SK-N-DZ (cell line): ENCODE measurements at places on chromosomes 1 and 21.

GRCh38 chr1:234281826-234282489 is 91.3 kb upstream of the COA6 start:
- peak; percentile 96 for DNase-seq

GRCh38 chr1:37430103-37430985 is 44.0 kb upstream of the ZC3H12A start:
- DNase-seq: no peak

DNA sequence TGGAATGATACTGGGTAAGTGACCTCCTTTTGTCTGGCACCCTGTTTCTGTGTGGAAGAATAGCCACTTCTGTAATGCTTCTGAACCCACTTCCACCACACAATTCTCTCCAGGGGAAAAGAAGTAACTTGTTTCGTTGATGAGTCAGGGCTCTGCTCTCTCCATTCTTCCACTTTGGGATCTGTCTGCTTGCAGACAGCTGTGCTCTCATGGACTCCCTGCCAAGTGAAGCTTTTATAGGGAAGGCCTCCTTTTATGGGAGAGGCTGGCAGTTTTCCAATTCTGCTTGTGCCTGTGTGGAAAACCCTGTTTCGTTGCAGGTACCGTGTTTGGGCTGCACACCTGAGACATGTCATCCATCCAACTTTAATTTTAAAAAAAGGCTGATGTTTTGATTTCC is 130.7 kb downstream of the GIPC2 start:
- no peak for DNase-seq

GRCh38 chr21:38494703-38495102 is 3.6 kb downstream of the ERG start:
- DNase-seq: no peak

DNA sequence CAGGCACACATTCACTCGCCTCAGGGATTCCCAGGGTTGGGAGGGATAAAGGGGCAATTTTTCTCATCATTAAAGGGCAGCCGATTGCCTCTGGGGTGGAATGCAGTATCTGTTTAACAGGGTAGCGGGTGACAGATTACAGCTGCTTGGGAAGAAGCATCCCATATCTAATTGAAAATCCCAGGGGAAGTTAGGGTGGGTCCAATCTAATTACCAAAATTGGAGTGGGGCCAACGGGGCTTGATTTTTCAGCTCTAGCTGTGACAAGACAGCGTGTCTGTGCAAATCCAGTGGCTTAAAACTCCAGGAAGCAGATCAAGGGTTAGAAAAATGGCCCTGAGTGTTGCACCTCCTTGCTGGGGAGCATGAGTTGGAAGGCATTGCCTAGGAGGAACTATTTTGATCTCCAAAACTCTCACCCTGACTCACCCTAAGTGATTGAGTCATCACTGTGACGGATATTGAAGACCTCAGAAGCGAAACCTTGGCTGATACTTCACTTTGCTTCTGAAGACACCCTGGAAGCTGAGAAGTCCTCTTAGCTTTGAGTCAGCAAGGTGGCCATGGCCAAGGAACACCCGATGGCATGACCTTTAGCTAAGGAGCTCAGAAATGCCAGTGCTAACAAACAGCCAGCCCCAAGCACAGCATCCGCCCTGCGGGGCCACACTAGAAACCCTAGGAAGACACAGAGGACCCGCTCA is 46.0 kb downstream of the GRHL3 start:
- peak; percentile 70 for DNase-seq

- no peak for DNase-seq
These were observed 447.9 kb downstream of the CAMTA1 start for GRCh38 chr1:7233237-7233540.

- DNase-seq: no peak
These were observed 73.4 kb upstream of the F3 start for GRCh38 chr1:94614996-94615395.

DNA sequence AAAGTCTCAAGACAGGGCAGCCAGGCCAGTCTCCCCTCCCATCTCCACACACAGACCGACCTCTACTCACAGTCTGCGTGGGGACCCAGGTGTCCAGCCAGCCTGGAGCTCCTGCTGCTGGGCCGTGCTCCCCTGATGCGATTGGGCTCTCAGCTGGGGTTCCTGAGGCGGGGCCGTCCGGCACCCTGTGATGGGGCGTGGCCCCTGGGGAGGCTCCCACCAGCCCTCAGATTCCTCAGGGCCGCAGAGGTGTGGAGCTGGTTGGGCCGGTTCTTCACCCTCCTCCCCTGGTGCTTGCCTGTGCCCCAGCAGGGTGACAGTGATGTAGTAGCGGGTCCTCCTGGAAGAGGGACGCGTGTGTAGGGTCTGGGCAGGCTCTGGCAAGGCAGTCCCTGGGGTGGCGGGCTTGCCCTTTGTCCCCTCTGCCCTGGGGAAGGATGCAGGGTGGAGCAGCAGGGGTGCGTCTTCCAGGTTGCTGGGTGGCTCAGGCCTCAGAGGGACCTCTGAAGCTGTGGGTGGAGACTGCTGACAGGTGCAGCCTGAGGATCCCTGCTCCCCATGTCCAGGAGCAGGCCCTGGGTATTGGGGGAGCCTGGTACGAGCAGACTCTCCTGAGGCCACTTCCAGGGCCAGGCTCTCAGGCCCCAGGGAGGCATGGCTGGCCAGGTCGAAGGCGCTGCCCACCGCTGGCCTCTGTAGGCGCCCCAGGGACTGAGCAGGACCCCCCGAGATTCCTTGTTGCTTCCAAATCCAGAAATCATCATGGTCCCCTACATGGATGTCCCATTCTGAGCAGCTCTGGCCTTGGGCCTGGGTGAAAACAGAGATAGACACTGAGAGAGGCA is at the start of gene CRYBG2:
Gene CRYBG2 (minus strand): TSS at position 155 of the 845 bp plus-strand sequence. CDS start 7,473 bp downstream, outside the sequence.
- no peak for DNase-seq

DNA sequence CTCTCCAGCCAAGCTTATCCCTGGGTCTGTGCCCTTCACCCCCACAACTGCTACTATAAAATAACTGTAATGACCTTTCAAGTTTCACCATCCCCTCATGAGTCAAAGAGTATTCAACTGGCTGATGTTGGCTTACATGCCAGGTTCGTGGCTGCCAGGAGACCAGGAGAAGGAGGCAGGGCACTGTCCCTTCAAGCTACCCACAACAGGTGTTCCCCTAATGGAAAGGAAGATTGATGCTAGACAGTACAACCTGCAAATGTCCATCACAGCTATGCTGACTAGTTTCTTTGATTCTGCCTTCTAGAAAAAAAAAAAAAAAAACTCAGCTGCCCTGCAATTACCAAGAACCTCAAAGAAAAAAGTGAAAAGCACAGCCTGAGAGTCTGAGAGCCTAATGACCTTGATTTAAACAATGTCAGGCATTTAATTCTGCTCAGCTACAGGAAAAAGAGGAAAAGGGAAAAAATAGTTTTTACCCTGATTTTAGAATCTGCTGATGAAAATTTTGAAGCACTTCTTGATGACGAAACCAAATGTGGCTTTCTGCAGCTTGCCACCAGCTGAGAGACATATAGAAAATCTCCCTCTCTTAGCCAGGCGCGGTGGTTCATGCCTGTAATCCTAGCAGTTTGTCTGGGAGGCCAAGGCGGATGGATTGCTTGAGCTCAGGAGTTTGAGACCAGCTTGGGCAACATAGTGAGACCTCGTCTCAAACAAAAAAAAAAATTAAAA is 82.7 kb upstream of the ROR1 start:
- DNase-seq: no peak

GRCh38 chr21:25967181-25967900 is 203.2 kb downstream of the APP start:
- DNase-seq: no peak

GRCh38 chr1:207115269-207115668 is 11.2 kb downstream of the C4BPA start:
- DNase-seq: no peak

DNA sequence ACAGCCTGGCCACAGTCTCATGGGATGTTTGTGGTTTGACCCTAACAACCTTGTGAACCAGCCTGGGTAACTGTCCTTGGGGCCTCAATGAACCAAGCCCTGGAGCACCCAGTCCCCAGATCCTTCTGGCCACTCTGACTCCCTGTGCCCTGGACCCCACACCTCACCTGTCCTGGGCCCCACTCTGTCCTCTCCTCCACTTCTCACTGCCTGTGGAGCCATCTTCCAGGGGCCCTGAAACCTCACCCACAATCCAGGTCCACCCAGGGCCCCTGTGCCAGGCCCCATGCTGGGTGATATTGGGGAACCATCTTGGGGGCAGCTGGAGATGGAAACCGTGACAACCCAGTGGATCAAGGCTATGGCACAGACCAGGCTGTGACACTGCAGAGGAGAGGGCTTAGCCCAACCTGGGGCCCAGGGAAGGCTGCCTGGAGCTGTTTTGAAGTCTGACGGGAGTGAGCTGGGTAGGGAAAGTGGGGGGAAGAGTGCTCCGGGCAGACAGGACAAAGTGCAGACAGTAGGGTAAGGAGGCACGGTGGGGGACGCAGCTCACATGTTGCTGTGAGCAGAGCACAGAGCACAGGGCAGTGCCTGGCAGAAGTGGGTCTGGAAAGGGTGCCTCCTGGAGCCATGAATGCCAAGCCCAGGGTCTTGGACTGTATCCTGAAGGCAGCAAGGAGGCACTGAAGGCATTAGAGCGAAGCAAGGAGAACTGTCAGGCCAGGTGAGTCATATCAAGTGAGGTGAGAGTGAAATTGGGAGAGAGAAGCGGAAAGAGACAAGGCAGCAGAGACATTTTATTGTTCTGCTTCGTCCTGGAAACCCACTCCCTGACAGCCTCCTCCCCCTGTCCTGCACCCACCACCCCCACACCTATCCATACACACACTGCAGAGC is 12.1 kb upstream of the LRP8 start:
- no peak for DNase-seq

DNA sequence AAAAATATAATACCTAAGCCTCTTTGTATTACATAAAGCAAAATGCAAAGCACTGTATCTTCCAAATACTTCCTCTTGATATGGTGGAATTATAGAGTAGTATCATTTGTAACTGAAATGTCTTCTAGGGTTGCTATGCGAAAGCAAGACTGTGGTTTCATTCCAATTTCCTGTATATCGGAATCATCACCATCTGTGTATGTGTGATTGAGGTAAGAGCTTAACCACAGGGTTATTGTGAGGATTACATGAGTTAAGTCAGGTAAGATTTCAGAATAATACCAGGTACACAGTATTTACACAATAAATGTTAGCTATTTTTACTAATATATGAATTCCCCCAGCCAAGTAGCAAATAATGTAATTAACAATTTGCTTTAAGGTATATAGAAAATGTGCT is 24.7 kb downstream of the CD53 start:
- no peak for DNase-seq

DNA sequence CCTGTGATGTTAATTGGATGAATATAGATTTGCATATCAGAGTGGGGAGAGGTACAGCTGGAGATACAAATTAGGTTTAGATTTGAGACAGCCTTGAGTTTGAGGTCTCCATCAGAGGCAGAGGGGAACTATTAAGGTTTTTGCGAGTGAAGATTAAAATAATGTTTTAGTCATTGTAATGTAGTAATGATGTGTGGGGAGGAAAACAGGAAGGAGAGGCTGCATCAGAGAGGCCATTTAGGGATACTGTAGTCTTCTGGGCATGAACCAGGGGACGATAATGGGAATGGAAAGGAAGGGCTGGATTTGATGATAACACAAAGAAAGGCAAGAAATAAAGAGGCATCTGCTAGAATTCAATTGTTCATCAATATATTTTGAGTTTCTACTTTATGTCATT is 9.5 kb downstream of the CD84 start:
- DNase-seq: no peak

GRCh38 chr1:243734308-243734695 is 115.7 kb downstream of the AKT3 start:
- no peak for DNase-seq

GRCh38 chr1:165912638-165913037 is 85.2 kb downstream of the UCK2 start:
- DNase-seq: no peak

DNA sequence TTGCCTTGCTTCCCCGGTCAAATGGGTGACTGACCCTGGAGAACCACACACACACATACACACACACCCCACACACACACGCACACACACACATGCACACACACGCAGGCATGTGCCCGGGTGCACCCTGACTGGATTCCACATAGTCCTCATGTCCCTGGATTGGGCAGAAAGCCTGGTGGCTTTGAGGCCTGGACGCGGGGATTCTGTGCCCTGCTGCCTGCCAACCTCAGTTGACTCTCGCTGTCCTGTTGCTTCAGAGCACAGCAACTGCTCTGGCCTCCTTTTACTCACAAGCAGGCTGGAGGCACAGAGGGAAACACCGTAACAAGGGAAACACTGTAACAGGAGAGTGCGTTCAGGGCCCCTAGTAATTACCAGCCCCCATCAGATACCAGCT is 6.4 kb downstream of the RORC start:
- no peak for DNase-seq

DNA sequence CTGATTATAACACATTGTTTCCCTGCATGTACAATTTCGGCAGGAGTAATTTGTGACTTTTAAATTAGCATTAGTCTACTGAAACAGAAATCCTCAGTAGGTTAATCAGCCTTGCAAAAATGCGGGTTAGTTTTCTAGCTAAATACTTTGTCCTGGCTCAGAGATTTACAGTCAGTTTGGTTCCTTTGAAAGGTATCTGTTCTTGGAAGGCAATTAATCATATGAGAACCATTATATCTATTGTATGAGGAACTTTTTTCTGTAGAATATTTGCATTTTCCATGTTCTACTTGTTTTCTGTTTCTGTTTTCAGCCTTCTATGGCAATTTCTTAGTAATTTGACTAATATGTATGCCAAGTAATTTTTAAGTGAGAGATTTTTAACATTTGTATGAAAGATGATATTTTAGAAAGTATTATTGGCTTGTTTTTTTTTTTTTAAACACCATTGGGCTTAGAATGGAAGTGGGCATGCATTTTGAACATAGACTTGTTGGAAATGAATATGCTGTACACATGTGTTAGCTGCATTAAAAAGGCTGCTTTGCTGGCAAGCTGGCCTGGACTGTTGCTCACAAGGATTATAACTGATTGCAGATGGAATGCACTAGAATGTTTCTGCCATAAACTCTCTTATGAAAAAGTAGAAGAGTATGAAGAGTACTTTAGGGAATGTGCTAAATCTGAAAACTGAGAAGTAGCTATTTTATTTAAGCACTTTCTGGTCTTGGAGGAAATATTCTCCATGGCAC is 26.2 kb downstream of the KIF1B start:
- no peak for DNase-seq

DNA sequence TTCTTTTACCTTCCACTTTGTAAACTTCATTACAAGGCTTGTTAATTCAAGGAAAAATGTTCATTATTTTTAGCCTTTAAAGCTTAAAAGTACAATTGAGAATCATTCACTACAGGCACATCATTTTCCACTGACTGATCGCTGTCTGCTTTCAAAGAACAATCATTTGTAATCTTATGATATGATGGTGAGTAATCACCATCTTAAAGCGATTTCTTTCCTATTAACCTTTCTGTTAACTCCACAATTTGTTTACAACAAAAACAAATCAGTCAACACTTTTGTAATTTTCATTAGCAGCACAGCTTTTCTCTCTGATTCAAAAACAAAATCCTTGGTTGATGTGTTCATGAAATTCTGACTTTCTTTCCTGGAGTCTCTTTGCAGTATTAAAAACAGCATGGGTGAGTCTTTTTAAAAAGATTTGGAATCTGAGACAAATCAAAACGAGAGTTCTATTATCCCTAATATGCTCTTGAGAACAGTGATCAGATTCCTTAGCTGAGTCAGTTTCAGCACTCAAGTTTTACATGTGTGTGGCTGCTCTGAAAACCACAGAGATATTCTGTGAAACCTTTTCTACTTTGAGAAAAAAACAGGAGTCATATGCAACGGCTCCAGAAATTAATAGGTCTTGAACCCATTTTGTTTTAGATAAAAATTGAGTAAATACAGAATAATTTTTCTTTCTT is 145.8 kb upstream of the TMPRSS15 start:
- DNase-seq: no peak
